ENCODE measurements at places on chromosomes 3 and 15.

DNA sequence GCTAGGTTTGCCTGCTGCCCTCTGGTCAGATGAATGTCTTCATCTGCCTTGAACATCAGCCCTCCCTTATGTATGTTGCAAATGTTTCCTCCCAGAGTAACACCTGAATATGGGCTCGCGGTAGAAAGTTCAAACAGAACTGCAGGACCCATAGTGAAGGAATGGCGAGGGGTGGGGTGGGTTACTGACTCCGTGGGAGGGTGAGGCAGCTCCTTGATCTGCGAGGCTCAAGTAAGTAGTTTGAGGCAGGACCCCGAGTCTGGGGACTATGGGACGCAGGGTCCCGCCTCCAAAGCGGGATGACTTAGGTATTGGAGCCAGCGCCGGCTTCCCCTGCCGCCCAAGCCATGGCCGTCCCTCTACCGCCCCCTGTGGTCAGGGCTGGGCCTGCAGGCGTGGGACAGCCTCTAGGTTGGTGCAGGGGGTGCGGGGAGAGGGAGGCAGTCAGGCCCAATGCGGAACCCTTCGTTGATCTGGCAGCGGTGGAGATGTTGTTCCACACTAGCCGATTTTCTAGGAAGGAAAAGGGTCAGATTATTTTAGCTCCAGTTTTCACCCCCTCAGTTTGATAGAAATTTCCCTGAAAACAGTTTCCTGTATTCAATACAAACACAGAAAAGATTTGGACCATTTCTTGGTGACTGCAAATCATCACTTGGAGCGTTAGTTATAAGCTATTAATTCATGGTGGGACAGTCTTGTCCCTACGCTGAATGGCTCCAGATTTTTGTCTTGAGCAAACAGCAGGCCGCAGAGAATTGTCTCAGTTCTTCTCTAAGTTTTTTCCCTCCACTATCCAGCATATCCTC is 72.3 kb downstream of the CORO2B start:
- DNase-seq: no peak

DNA sequence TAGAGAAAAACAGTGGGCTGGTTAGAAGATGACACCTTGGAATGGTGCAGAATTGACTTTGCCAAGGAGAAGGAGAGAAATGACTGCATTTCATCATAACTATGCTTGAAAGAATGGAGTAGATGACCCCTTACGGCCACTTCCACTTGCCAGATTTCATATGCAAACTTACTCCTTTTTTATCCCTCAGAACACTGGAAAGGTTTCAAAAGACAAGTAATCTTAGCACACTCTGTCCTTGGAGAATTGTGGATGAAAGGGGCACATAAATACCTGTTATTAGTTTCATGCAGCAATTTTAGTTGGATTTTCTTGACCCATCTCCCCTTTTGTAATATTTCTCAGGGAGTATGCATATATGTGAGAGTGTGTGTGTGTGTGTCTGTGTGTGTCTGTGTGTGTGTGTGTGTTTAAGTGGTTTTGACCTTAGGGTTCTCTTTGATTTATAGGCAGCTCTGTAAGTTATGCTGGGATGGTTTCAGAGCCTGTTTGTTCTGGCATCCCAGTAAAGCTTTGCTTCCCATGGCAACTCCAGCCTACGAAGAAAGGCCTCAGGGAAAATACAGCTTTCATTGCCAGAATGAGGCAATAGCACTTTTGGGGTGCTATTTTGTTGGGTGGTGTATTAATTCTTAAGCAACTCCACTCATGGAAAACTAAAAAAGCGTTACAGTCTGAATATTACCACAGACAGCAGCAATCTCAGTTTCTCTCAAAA is 122.2 kb upstream of the TP63 start:
- DNase-seq: no peak

DNA sequence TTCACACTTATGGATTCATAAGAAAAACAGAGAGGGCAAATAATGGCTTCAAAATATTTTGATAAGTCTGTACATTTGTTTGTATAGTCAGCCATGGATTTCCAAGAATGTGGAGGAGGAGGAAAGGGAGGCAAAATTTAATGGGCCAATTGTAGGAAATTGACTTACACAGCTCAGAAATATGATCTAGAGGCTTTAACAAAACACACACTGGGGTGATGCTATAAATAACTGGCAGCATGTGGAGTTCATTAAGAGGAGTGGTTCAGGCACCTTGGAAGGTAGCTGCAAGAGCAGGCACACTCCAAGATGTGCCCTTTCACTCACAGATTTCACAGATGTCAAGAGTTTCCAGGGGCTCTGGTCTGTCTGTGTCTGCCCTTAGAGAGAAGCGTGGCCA is 193.4 kb upstream of the RASGRP1 start:
- no peak for DNase-seq

DNA sequence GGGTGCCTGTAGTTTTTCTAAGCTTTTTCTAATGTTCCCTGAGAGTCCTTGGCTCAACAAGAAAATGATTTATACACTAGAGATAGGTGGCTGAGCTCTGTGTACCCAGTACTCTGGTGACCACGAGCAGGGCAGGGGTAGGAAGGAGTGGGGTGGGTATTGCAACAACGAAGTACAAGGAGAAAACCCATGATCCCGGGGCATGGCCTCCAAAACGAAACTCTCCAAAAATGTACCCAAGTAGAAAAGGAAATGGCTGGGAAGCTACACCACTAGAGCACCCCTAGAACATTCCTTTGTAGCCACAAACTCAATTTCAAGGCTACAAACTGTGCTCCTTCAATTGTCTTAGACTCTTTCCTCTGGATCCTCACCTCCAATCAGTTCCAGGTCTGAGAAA is 138.9 kb downstream of the DUT start:
- DNase-seq: no peak

- DNase-seq: no peak
Measured at GRCh38 chr3:127822041-127822681, at the start of gene MGLL. MGLL (minus strand) TSS chr3:127822515; CDS start chr3:127822318, 197 bp downstream.

- DNase-seq: no peak
Measured at GRCh38 chr3:150110097-150110496, 139.4 kb upstream of the PFN2 start.

GRCh38 chr3:6168256-6168655 is 692.7 kb upstream of the GRM7 start:
- no peak for DNase-seq

GRCh38 chr3:126135071-126135405 is 45.3 kb downstream of the ALDH1L1 start:
- peak; percentile 10 for DNase-seq

GRCh38 chr15:79897380-79897678 is 515 bp upstream of the MTHFS start:
- no peak for DNase-seq

- DNase-seq: no peak
Measured at GRCh38 chr3:94226078-94226477, 163.2 kb downstream of the NSUN3 start.

DNA sequence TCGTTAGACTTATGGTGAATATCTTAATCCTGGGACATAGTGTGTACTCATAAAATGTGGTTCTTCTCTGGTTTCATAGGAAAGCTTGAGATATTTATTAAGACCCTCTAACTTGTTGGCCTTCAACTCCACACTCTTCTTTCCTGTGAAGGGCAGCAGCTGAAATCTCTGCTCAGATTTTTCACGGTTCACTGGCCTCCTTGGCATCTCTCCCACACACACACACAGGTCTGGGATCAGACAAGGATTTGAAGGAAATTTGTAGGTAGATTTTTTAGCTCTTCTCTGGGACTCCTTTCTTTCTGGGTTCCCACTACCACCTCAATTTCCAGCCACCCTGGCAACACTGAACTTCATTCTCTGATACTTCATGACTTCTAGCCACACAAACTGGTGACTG is 70.2 kb downstream of the MYRIP start:
- no peak for DNase-seq

DNA sequence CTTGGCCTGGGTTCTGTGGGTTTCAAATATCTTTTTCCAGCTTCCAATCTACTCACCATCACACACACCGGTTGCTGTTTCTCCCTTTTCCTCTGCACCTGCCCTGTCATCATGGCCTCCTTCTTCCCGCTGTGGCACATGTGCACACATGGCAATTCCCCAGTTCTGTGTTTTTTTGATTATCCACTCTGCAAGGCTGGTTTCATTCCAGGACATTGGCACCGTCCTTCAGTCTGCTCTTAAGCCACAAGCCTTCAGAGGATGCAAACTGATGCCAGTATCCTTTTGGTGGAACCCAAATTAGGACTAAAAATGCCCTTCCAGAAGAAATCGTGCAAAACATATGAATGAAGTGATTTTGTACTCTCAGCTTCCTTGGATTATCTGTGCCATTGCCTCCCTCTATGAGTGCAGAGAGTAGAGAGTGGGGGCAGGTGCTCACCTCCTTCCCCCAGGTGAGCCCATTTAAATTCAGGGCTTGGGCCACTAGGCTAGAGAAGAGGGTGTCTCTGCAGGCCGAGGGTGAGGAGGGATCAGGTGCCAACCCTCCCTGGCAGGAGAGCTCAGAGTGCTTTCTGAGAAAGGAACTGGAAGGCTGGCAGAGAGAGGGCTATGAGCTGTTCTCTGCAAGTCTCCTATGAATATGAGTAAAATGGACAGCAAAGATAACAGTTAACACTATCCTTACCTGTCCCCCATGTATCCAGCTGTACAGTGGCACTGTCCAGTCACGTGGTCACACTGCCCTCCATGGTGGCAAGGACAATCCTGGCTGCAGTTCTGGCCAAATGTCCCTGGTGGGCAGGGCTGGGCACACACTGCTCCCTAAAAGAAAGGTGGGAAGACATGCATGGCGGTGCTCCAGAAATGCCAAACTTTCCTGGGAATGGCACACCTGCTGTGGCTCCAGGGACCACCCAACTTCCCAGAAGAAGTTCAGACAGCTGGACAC is 100.8 kb downstream of the RAB11A start:
- no peak for DNase-seq

DNA sequence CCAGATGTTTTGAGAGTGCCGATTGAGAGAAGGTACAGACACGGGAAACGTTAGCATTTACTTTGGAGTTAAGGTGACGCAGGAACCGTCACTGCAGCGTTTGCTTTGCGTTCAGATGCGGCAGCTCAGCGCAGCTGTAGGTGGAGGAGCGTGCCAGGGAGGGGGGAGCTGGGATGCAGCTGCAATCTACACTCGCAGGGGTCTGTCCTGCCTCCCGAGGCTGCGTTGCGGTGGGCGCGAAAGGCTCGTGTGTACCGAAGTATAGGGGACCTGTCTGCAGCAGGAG is 425 bp upstream of the FYTTD1 start:
- no peak for DNase-seq

GRCh38 chr3:48852151-48852550 is 4.5 kb upstream of the PRKAR2A start:
- DNase-seq: no peak

DNA sequence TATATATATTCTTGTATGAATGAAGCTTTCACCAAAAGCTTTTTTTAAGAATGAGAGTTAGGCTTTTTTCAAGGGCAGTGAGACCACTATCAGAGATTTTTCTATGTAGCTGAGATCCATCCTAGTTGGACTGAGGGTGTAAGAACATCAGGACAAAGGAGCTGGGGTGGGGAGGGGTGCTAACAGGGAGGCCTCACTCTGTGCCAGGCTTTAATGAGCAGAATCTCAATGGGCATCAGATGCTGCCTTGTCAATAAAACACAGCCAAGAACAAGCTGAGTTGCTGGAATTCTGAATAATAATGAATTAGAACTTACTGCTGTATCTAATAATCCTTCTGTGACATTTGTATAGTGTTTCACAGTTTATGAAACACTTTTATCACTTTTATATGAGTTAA is 41.4 kb upstream of the USP3 start:
- DNase-seq: no peak

DNA sequence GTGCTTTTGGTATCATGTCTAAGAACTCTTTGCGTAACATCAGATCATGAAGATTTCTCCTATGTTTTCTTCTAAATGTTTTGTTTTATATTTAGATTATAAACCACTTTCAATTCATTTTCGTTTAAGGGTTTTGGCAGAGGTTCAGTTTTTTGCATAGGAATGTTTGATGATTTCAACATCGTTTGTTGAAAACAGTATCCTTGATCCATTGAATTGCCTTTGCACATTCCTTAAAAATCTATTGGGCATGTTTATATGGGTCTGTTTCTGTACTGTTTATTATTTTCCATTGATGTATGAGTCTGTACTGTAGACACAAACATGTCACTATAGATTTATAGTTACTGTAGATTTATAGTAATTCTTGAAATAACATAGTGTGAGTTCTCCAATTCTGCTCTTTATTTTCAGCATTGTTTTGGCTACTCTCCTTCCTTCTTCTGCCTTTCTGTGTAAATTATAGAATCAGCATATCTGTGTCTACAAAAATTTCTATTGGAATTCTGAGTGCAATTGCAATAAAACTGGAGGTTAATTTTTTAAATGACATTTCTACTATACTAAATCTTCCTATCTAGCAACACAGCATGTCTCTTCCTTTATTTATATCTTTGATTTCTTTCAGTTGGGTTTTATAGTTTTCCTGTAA is 374.0 kb downstream of the SV2B start:
- no peak for DNase-seq

- DNase-seq: no peak
Measured at GRCh38 chr15:48046813-48047438, 73.9 kb upstream of the SLC24A5 start.

DNA sequence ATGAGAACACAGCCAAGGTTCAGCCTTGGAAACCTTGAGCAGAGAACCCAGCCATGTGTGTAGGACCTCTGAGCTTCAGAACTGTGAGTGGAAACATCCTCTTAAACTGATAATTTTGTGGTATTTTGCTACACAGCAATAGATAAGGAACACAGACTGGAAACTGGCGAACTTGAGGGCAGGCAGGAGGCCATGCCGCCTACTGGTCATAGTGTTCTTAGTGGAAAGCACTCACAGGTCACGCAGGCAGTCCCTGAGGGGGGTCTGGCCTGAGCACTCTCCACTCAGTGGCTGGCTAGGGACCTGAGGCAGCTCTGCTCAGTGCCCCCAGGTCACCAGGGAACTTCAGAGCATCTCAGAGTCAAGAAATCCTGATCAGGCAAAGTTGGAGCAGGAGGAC is 9.7 kb upstream of the XIRP1 start:
- DNase-seq: peak; percentile 29

- no peak for DNase-seq
Measured at GRCh38 chr3:145776782-145777408, 384.1 kb downstream of the PLOD2 start.

GRCh38 chr3:12405432-12406272 is 78.6 kb upstream of the TSEN2 start:
- peak; percentile 85 for DNase-seq

DNA sequence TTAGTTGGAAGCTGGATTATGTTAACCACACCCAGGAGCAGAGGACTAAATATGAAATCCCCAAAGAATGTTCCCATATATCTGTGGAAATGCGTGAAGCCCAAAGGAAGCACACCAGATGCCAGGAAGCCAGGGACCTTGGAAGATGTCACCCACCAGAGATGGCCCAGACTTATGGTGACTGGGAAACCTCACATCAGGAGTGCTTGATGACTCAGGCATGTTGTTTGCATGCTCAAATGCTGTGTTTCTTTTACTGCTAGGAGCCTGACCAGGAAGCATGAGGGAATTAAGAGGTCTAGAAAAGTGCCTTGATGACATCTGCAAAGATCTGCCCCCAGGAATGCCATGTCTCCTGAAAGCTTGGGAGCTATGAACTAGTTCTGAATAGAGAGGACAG is 109.0 kb upstream of the SLC2A2 start:
- DNase-seq: no peak
